Brain pericyte (primary cell): ENCODE measurements at places on chromosomes 7 and 10.

DNA sequence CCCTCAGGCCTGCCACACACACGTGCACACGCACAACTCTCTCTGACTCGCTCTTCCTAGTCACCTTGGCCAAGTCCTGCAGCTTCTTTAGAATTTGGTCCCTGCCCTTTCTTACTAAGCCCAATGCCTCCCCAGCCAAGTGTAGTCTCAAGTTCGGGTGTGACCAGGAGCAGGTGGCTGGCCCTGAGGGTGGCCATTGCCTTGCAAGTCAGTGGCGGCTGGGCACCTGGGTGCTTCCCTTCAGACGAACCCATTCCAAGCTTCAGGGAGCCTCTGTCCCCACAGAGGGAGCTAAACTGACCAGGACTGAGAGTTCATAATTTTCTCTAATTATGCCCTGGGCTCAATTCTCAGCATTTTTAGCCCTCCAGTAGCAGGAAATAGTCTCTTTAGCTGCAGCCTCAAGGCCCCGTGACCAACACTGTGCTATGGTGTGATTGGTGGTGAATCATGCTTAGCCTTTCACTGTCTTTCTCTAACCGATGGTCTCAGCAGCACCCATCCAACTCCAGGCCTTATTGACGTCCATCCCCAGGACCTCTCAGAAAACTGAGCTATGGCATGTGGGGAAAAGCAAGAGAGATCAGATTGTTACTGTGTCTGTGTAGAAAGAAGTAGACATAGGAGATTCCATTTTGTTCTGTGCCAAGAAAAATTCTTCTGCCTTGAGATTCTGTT, 34.7 kb upstream of the FXYD4 start:
- no peak for DNase-seq

- DNase-seq, result no peak
These were observed 3.3 kb downstream of the COL26A1 start for GRCh38 chr7:101365956-101366355.

GRCh38 chr7:1694611-1695511, 24.8 kb downstream of the ELFN1 start:
- DNase-seq, result no peak

DNA sequence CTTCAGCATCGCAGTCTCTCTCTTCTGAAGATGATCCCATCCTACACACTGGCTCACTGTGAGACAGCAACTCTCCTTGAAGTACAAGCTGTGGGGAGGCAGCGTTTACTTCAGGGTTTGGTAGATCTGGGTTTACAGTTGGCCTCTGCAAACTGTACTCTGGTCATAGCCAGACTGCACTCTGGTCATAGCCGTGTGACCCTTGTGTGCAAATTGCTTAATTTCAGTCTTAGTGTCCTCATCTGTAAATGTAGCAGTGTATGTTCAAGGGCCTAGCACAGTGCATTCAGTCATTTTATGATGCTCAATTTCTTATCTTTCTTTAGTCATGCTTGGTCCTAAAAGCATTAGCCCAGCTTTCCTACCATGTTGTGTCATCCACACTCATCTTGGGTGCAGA, 188.2 kb downstream of the LRMDA start:
- DNase-seq, result no peak

DNA sequence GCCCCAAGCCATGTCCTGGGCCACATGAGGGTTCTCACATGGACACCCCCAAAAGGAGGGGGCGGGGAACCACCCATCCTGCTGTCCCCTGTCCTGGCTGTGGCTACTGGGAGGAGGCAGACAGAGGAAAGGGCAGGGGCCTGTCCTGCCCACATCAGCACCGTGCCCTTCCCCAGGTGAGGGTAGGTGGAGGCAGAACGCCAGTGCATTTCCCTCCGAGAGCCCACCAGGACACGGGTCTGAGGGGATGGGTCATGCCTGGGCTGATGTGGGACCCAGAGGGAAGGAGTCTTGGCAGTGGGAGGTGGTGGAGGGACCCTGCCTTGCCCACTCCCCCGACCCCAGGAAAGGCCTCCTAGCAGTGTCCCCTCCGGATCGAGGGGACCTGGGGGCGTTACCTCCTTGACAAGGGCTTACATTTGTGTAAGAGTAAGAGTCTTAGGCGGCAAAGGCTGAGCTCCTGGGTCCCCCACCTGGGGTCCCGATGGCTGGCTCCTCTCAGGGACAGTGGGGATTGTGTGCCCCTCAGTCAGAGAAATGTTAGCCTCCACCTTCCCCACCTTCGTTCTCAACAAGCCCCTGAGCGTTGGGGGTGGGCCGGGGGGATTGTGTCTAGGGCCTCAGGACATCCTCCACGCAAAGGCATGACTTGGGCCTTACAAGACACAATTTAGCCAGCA, 6.1 kb downstream of the CRYGN start:
- DNase-seq, result no peak

DNA sequence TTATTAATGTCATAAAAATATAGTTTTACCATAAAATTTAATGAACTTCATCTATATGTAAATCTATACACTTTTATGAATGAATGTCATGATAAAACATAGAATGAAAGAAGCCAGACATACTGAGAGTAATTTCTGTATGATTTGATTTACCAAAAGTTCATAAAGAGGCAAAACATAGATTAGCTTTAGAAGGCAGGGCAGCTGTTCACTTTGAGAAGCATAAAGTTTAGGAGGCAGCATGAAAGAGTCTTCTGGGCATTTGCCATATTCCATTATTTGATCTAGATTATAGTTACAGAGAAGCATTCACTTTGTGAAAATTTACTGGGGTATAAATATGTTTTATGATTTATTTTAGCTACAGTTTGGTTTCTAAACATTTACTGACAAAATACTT, 487.2 kb downstream of the ANKRD7 start:
- no peak for DNase-seq

GRCh38 chr7:30977896-30978564, 14.3 kb downstream of the GHRHR start:
- DNase-seq, result no peak

GRCh38 chr10:45652511-45652910, 20.1 kb downstream of the ZFAND4 start:
- DNase-seq, result no peak

- no peak for DNase-seq
These were observed 15.5 kb downstream of the TUBGCP2 start for GRCh38 chr10:133292919-133293809.

- DNase-seq, result no peak
These were observed 9.9 kb downstream of the STARD3NL start for GRCh38 chr7:38187794-38188440.

GRCh38 chr7:100185726-100186125, 8.0 kb downstream of the STAG3 start:
- DNase-seq, result no peak

DNA sequence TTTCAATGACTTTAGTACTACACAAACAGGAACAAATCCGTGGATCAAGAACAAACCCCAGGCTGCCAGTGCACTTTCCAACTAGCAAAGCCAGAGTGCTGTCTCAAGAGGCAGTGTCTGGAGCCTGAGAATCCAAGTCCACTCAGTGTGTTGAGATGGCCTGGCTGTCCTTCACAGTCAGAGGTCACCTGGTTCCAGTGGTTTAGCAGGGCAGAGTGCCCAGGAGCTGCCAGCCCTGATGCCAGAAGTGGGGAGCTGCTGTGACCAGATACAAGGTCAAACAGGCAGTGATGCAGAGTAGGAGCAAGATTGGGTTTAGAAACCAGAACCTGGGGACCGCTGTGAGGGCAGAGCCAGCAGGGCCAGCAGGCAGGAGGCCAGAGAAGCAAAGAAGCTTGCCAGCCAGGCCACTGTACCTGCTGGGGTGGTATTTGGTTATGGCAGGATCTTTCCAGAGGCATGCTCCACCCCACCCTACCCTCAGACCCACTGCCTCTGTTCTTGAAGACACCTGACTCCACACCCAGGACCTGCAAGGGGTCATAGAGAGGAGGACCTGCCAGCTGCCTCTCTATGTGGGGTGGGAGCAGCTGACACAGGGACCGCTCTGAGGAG, 35.6 kb upstream of the C10orf90 start:
- DNase-seq, result no peak

DNA sequence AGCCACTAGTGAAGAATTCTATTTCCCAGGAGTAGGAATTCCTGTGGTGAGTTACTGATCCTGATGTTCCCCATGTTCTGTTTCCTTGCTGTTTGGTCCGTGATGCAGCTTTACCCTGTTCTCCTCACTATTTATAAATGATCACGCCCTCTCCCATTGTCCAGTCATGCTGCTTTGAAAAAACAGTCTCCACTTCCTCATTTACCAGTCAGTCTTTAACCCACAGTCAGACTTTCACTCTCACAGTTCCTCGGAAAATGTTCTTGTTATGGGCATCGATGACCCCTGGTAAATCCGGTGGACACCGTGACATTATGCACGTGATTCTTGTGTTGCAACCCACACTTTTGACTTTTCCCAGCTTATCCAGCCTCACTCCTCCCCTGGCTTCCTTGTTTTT, 14.4 kb downstream of the SCIN start:
- no peak for DNase-seq

DNA sequence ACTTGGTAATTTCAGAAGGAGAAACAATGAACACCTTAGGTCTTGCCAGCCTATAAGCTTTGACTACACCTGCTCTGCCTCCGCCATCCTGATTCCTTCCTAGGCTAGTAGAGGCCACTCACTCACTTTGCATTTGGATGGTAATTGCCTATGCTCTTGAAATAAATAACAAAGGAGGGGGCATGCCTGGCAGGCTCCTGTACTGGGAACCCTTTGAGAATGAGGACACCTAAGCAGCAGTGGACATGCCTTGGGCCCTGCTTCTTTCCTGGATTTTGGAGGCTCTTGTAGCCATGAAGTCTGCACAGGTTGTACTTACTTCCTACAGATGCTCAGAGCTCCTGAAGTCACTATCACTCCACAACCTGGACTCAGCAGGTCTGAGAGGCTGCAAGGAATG, 65.8 kb downstream of the BLNK start:
- no peak for DNase-seq

- no peak for DNase-seq
These were observed 16.0 kb downstream of the TMEM273 start for GRCh38 chr10:49172061-49172776.

DNA sequence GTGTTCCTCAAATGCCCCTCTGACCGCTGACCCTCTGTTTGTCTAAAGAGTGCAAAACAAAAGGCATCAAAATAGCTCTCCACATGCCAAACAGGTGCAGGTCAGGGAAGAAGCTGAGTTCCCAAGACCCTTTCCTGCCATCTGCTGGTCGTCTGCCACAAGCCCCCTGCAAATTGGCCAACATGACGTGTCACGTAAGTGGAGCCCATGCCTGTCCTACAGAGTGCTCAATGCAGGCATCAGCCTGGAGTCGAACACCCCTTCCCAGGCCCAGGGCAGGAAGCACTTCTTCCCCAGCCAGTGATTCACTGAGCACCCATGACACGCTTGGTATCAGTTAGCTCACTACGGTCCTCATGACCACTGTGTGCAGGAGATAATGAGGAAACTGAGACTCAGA, 14.1 kb downstream of the TMEM72 start:
- DNase-seq, result peak; percentile 53

- DNase-seq, result no peak
These were observed 2.8 kb downstream of the FHIP2A start for GRCh38 chr10:114824391-114824790.

DNA sequence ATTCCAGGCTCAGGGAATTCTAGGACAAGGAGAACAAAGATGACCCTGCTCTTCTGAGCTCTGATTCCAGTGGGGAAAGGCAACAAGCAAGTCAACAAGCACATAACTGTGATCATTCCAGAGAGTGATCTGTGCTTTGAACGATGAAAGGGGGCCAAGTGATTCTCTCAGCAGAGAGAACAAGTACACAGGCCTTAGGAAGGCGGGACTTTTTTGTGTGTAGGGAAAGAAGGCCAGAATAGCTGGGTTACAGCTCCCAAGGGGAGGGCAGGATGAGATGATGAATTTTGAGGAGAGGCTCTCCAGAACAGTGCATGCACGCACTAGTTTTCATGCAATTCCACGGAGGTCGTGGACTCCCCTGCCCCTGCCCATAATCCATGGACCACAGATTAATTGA, 565.2 kb downstream of the SDK1 start:
- DNase-seq, result no peak

DNA sequence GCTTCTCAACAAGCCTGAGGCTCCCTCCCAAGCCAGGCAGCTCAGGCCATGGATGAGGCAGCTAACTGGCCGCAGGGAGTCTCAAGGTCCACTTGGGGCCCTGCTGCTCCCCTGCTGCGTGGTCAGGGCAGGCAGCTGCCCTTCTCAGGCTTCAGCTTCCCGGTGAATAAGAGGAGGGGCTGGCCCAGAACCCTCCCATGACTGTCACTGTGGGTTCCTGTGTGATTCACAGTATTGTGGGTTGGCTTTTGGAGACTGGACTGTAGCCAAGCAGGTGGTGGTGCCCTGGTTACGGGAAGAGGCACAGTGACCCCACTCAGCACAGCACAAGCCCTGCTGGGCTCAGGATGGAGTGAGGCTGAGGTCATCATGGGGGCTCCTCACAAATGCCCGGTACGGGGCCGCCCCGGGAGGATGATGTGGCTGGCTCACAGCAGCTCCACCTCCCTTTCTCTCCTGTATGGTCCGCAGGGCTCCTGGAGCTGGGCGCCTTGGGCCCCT, 189.8 kb downstream of the HECW1 start:
- DNase-seq, result peak; percentile 100

- no peak for DNase-seq
These were observed 29.5 kb downstream of the CDC123 start for GRCh38 chr10:12225444-12225843.

- DNase-seq, result no peak
These were observed 322.6 kb downstream of the KIF20B start for GRCh38 chr10:90023950-90024349.

DNA sequence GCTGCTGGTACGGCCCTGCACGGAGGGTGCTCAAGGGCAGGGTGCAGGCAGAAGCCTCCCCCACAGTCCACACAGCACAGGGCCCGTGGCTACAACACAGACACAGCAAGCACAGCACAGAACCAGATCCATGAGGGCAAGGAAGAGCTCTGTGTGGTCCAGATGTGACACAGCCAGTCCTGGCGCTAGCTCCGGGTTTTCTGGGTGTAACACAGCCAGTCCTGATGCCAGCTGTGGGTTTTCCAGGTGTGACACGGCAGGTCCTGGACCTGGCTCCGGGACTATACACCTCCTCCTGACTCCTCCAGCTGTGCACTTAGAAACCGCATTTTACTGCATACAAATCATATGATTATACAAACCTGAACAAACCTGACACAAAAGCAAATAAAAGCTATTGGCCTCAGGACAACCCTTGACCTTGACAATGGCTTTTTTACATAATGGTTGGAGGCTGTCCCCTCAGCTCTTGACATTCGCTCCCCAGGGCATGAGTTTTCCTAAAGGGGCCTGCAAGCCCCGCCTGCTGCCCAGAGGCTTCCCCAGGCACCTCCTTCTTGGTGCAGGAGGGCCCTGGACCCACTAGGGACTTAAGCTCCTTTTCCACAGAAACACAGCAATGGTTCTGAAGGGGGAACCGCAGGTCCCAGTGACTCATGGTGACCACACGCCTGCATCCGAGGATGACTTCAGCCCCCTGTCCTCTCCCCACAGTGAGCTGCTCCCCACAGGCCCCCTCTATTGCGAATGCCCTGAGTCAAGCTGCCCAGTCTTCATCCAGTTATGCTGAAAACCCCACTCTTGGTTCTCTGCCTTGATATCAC, 209.6 kb downstream of the PTPRN2 start:
- no peak for DNase-seq

DNA sequence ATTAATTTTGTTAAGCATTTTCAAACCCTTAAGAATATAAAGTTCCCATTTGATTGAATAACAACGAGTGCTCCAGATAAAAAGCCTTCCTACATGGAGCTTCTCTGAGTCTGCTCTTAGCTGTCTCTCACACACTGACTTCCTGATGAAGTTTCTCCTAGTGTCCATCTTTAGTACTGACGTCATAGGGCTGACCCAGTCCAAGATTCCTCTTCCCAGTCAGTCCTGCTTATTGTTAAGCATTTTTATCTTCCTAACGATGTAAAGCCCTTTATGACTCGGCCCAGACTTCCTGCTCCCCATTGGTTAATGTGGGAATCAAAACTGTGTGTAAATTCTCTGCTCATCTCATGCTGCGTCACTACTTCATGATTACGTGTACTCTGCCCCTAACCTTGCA, 398.8 kb downstream of the TFEC start:
- no peak for DNase-seq
